ENCODE measurements at places on chromosomes 6 and 20.

DNA sequence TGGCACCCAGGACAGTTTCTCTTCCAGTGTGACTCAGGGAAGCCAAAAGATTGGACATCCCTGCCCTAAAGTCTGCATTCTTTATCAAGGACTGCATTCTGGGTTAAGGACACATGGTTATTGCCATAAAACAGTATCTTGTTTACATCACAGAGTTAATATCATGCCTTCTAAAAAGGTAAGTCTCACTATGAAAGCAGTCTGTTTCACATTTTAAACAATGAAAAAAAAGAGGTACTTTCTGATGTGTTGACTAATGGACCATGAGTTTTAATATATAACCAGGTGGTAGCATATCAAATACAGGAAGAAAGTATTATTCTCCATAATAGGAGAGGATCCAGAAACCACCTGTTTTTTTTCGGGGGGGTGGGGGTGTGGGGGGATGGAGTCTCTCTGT lies 93.7 kb downstream of the TIAM2 start:
- DNase-seq = no peak

- no peak for DNase-seq
Measured at GRCh38 chr20:4369119-4369797, 352.5 kb upstream of the PRND start.

- DNase-seq = no peak
Measured at GRCh38 chr6:28737750-28738395, 185.9 kb downstream of the TRIM27 start.

DNA sequence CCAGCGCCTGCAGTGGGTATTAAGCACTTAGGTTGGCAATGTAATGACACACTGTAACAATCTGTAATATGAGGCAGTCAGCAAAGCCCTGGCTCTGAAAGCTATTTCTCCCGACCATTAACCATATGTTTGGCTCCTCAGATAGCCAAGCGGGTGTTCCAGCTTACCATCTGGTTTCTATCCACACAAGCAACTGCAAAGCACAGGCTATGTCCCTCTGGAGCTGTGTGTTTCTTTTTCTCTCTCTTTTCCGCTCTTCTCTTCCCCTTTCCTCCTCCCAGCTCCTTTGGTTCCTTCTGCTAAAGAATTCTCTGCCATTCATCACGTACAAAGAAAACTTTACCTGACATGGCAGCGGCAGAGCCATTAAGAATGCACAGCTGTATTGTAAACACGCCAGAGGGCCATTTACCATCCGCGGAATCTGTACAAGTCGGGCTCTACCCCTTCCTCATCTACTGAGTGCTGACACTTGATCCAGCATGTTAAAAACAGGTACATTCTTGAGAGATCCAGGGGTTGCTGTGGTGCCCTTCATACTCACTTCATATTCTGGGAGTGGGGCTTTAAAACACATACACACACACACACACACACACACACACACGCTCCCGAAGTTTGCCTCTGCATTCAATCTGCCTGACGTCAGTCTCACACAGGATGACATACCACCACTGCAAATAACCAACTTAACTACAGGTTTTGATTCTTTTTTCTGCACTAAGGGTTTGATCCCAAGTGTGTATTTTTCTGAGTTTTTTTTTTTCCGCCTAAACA lies 77.2 kb downstream of the BACH2 start:
- no peak for DNase-seq

- DNase-seq = no peak
Measured at GRCh38 chr6:3235486-3235885, 8.0 kb upstream of the TUBB2B start.

DNA sequence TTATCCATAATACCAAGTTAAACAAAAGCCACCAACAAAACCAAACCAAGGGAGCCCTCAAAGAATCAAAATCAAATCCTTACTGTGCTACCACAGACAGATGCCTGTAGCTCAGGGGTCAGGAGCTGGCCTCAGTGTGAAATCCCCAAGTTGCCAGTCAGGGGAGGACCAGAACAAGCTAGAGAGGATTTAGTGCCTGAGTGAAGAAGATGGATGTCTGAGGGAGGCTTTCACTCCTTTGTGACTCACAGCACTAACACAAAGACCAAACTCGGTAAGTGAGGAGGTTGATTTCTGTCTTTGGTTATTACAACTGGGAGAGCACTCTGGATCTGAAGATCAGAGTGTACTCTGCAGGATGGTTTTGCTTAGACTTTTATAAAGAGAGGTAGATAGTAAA lies 189.9 kb upstream of the ZNF184 start:
- no peak for DNase-seq

DNA sequence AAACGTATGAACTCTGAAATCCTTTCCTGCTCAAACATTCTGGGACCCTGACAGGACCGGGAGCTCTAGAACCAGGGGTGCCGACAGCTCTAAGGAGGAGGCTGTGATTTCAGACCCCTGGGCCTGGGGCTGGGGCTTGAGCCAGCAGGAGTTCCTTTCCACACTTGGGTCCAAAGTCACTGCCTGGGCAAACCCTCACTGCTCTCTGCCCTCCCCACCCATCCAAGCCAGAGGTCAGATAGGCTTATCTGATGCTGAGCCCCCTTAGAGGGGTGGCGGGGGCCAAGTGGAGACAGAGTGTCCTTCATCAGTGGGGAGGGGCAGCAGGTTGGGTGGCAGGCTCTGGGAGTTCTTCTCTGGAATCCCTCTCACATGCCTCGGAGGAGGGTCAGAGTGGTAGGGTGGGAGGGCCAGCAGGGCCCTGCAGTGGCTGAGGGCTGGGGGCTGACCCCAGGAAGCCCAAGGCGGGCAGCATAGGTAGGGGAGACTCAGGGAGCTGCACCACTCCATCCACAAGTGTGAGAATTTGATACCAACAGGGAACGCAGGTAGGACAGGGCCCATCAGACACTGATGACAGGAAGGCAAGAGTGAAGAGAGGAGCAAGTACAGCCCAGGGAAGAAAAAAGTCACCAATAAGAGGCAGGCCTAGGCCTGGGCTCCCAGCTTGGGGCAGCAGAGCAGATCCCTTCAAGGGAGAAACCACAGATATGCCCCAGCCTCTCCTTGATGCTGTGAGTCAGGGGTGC lies 121.0 kb downstream of the MRPL14 start:
- DNase-seq = no peak

DNA sequence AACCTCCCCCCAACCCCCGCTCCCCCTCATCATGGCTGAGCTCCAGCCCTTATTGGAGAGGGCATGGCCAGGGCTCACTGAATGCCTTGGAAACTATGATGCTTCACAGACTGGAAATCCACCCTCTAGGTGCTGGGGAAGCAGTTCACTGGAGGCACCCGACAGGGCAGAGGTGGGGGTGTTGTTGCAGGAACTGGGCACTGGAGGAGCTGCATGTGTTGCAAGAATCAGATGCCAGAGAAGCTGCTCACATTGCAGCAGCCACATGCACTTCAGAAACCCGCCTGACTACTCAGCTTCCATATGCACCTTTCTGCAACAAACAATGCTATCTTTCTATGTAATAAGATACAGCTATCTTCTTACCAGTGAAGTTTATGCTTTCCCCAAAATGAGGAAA lies 7.9 kb upstream of the TBPL1 start:
- DNase-seq = no peak

- DNase-seq = no peak
Measured at GRCh38 chr6:163019926-163020325, 292.2 kb downstream of the PACRG start.

DNA sequence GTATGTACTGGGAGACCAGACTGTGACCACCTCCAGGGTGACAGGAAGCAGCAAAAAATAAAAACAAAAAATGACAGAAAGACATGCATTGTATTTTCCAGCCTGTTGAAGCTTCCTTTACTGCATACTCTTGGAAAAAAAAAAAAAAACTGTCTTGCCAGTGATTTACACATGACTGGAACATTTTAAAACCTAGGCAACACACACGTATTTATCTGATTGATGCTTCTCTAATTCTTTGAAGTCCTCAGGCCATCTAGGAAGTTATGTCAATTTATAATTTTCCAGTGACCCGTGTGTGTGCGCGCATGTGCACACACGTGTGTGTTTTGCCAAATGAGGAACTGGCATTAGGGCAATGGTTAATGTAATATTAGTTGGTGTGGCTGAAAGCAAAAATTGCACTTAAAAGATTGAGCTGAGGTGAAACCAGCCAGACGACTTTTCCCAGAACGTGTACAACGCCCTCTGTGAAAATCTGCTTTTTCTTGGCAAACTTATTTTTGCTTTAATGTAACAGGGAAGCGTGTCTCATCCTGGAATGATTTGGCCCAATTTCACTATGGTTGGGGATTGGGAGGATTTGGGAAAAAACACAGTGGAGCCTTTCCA lies 315.2 kb downstream of the TFAP2A start:
- DNase-seq = no peak

DNA sequence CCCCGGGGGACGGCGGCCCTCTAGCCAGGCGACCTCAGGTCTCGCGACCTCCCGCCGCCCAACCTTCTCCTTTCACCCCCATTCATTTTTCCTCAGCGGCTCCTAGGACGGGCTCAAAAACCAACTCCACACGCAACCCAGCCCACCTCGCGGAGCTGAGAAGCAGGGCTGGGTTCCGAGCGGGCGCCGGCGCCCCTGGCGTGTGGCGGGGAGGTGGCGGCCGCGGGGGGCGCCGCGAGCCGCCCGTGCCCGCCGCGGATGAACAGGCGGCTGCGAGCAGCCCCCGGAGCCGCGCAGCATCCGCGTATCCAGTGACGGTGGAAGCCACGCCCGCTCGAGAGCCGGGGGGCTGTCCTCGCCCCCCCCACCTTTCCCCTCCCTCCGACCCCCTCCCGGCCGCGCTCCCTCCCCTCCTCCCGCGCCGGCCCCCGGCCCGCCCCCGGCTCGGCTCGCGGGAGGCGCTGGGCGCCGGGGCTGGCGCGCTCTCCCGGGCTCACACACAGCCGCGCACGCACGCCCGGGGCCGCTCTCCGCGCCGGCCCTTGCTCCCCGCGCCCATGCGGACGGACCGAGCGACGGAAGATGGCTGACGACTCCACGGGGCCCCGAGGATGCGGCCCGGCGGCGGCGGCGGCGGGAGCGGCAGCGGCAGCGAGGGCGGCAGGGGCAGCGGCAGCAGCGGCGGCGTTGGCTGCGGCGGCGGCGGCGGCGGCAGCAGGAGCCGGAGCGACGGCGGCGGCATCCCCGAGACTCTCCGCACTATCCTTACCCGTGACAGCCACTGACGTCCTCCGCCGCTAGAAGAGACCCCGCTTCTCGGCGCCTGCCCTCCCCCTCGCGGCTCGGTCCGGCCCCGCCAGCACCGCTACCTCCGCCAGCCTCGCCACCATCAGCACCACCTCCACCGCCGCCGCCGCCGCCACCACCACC lies at the start of gene SOBP:
Gene SOBP (plus strand): TSS at position 482 of the 930 bp plus-strand sequence. CDS start 500 bp downstream, outside the sequence.
- DNase-seq = no peak

GRCh38 chr20:33299111-33299603 lies 16.1 kb downstream of the BPIFB1 start:
- DNase-seq = no peak

DNA sequence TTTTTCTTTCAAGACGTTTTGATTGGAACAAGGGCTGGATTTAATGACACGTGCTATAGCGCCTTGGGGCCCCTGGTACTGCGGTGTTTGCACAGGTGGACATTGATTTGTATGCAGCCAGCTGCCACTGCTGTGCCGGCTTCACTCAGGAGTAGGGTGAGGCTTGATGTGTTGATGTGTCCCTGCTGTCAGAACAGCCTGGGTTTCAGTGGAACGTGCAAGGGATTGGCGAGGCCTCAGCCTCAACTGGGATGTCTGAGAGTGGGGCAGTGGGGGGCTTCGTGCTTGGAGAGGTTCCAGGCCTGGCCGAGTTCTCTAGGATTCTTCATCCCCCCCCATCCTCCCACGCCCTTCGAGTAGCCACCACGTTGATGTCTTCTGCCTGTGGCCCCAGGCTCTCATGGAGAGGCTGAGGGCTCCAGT lies 23.0 kb downstream of the PYGB start:
- DNase-seq = no peak

- DNase-seq = no peak
Measured at GRCh38 chr6:117568831-117569410, 33.4 kb downstream of the GOPC start.

- no peak for DNase-seq
Measured at GRCh38 chr6:27890445-27891319, 21.5 kb downstream of the OR2B2 start.

GRCh38 chr20:63270606-63271325 lies 1.8 kb upstream of the ARFGAP1 start:
- no peak for DNase-seq

- DNase-seq = no peak
Measured at GRCh38 chr6:114941078-114941477, 598.3 kb upstream of the HS3ST5 start.

DNA sequence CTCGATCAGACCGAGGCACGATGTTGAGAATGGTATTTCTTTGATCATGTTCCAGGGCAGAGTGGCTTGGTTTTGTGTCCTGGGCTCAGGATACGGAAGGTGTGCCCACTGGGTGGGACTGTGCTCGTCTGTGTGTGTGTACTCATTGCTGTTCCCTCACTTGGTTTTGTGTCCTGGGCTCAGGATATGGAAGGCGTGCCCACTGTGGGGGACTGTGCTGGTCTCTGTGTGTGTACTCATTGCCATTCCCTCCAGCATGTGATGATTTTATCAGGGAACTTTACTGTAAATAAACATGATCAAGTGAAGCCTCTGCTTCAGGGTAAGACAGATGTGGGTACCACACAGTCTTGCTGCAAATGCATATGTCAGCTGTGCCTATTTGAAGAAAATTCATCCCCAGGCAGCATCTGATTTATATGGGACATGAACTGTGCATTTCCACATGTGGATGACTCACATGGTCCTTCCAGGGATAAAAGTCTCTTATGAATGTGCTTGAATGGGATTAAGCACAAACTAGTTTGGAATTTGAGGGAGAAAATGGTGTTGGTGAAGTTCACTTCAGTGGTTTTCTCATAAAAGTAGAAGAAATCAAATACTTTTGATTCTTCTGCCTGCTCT lies 274.3 kb downstream of the QKI start:
- no peak for DNase-seq

DNA sequence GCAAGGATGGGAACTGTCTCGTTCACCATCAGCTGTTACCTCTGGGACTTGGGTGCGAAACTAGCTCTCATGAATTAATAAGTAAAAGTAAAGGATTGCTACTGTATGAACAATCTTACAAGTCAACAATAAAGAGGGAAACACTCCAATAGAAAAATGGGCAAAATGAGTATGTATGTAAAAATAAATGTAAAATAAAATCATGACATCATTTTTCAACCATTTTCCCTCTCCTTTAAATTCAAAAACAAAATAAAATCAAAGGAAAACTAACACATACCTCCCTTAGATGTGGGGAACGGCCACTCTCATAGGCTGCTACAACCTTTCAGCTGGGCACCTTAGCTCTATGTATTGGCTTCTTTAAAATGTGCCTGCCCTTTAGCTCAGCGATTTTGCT lies 389.7 kb upstream of the ARID1B start:
- DNase-seq = no peak

- DNase-seq = no peak
Measured at GRCh38 chr6:131269565-131270391, 134.5 kb downstream of the AKAP7 start.

- no peak for DNase-seq
Measured at GRCh38 chr6:168206186-168206585, 113.4 kb downstream of the DACT2 start.

DNA sequence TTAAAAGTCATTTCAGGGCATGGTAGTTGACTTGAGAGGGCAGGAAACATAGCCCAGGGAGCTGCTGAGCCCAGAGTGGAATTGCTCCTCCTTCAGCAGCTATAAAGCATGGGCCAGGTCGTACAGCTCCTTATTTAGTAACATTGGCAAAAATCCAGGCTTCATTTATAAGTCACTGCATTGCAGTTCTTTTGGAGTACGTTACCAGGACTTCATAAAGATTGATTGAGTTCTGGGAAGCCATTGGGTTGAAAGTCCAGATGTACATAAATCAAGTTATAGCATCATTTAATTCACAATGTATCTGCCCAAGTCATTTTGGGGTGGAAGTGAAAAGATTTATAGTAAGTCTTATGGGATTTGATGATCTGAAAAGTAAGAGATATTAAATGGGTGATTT lies 53.0 kb upstream of the ANKEF1 start:
- DNase-seq = no peak
